ENCODE measurements at places on chromosomes 16 and 17.
A peak's percentile ranks its signal among the peaks of the same experiment; 100 is the strongest.

DNA sequence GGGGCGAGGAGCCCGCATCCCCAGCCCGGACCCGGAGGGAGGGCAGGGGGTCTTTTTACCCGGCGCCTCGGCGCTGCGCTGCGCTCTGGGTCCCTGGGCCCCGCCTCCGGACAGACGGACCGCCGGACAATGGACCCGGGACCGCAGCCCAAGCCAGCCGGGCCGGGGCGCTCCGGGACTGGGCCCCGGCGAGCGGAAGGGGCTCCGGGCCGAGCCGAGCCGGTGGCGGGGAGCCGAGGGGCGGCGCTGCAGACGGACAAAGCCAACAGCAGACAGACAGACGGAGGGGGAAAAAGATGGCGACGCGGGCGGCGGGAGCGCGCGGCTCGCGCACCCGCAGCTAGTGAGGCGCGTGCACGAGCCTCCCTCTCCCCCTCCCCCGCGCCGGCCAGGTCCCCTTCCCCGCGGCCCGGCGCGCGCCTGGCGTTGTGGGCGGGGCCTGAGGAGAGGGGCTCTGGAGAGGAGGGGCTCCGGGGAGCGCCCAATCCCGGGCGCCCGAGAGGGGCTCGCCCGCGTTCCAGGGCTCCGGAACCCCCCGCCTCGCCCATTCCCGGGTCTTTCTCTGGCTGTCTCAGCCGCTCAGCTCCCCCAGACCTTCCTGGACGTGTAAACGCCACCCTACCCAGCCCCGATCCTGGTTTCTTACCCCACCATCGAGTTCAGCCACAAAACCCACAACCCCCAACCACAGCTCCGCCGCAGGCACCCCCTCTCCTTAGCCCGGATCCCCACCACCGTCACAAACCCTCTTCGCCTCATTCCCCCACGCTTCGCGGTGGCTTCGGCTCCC lies at the start of gene ZNF821:
ZNF821 (minus strand) TSS at position 334 of the 790 bp plus-strand sequence. CDS start 4,236 bp downstream, outside the sequence.
- peak; percentile 84 for DNase-seq
- H3K4me3 ChIP-seq = peak within 1 kb of the TSS; percentile 93
- H3K27ac ChIP-seq = peak within 1 kb of the TSS; percentile 88
- H3K27me3 ChIP-seq = no peaks in the 10 kb centered on the region
- H3K4me1 ChIP-seq = no peaks in the 10 kb centered on the region

DNA sequence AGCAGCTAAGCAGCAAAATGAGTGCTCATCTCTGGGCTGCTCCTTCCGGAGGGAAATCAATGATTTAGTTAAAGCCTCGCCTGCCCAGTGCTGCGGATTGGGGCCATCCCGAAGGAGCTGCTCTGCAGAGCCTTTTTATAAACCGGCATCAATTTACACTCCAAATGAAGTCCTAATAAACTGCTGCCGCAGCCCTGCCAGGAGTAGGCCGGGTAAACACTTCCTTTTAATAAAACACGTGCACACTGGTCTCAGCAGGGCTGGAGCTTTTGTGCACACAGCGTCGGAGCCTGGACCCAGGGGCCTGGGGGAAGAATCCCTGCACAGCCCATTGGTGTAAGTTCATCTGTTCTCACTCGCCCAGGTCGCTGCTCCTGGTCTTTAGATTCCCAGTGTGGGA lies 79.6 kb upstream of the HS3ST2 start:
- H3K4me1 ChIP-seq = peaks cover 22% of the 10 kb centered on the region
- H3K27ac ChIP-seq = no peak overlapping the region
- no peak overlapping the region for H3K4me3 ChIP-seq
- no peaks in the 10 kb centered on the region for H3K36me3 ChIP-seq
- DNase-seq = no peak

GRCh38 chr17:40095944-40096791 lies 4.2 kb downstream of the NR1D1 start:
- DNase-seq = peak; percentile 61
- peaks cover 73% of the 10 kb centered on the region for H3K4me1 ChIP-seq
- H3K4me3 ChIP-seq = peak overlapping the region; percentile 98
- no peaks in the 10 kb centered on the region for H3K27me3 ChIP-seq
- H3K27ac ChIP-seq = peak overlapping the region; percentile 99
- peaks cover 4% of the 10 kb centered on the region for H3K36me3 ChIP-seq

DNA sequence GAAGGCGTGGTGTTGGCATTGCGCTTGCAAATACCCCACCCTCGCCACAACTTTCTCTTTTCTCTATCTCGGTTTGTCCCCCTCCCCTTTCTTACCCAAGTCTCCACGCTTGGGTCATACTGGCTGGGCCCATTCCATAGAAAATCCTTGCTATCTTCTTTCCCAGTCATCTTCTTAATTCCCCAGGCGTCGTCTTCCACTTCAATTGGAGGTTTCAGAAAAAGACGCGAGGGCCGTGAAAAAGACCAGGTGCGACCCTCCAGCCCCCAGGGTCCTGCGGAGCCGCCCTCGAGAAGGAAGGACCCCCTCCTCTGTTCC lies 8.3 kb downstream of the IRX5 start:
- no peak for DNase-seq
- H3K36me3 ChIP-seq = no peaks in the 10 kb centered on the region
- H3K4me3 ChIP-seq = no peak overlapping the region
- peaks cover 6% of the 10 kb centered on the region for H3K4me1 ChIP-seq
- H3K27ac ChIP-seq = no peak overlapping the region

DNA sequence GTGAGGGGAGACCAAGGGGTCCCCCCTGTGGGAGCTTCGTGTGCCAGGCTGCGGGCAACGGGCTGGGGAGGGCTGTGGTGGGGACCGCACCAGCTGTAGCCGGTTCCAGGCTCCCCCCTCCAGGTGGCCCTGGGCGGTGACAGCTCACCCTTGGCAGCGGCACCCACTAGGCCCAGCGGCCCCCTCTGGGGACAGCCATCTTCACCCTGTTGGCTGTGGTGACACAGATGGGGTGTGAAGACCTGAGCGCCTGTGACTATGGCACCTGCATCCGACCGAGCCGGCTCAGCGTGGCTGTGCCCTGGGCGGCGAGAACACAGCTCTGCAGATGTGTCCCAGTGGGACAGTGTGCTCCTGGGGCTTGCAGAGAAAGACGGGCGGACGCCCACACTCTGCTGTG lies 1.1 kb upstream of the C1QTNF8 start:
- H3K27ac ChIP-seq = peak overlapping the region; percentile 57
- H3K36me3 ChIP-seq = no peaks in the 10 kb centered on the region
- no peak for DNase-seq
- H3K27me3 ChIP-seq = peaks cover 9% of the 10 kb centered on the region
- H3K4me1 ChIP-seq = peaks cover 20% of the 10 kb centered on the region
- H3K4me3 ChIP-seq = no peak overlapping the region

GRCh38 chr17:64156670-64157069 lies 26.7 kb upstream of the ERN1 start:
- peak; percentile 78 for DNase-seq
- no peaks in the 10 kb centered on the region for H3K27me3 ChIP-seq
- H3K27ac ChIP-seq = peak overlapping the region; percentile 88
- H3K4me3 ChIP-seq = no peak overlapping the region
- H3K4me1 ChIP-seq = peaks cover 86% of the 10 kb centered on the region

DNA sequence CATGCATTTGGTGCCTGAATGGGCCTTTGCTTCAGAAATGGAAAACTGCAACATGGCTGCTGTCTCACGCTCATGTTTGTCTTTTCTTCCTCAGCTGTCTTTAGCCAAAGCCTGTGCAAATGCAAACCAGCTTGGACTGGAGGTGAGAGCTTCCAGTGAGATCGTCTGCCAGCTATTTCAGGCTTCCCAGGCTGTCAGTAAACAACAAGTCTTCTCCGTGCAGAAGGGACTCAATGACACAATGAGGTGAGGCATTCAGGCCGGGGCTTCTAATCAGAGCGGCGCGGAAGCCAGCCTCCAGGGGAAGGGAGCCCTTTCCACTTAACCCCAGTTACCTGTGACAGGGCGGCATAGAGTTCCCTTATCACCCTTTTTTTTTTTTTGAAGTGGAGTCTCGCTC lies 14.3 kb downstream of the CCNF start:
- no peaks in the 10 kb centered on the region for H3K4me1 ChIP-seq
- H3K36me3 ChIP-seq = peaks cover 17% of the 10 kb centered on the region
- H3K4me3 ChIP-seq = no peak overlapping the region
- no peak for DNase-seq

GRCh38 chr16:57838161-57838560 lies 35.9 kb upstream of the KIFC3 start:
- H3K36me3 ChIP-seq = no peaks in the 10 kb centered on the region
- no peaks in the 10 kb centered on the region for H3K4me1 ChIP-seq
- no peaks in the 10 kb centered on the region for H3K27me3 ChIP-seq
- DNase-seq = no peak

GRCh38 chr17:20271011-20271610 lies 196.2 kb downstream of the LGALS9B start:
- no peaks in the 10 kb centered on the region for H3K4me1 ChIP-seq
- H3K4me3 ChIP-seq = no peak overlapping the region

DNA sequence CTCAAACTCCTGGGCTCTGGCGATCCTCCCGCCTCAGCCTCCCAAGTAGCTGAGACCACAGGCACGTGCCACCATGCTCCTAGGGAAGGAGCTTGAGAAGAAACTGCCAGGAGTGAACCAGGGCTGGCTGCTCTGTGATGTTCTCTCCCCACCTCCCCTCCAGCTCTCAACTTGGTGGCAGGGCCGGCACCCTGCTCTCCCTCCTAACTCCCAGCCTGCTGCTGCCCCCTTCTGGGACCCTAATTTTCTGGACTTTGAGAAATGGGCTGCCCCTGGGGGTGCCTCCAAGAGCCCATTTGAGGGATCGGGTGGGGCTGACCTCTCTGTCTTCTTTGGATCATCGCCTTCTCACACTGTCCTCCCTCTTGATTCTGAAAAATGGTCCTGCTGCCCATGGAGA lies 14.9 kb upstream of the STAT3 start:
- peaks cover 35% of the 10 kb centered on the region for H3K4me1 ChIP-seq
- no peaks in the 10 kb centered on the region for H3K27me3 ChIP-seq
- H3K4me3 ChIP-seq = no peak overlapping the region
- no peak for DNase-seq
- no peak overlapping the region for H3K27ac ChIP-seq
- H3K36me3 ChIP-seq = peaks cover 35% of the 10 kb centered on the region

GRCh38 chr16:24151482-24151939 lies 104.6 kb upstream of the CACNG3 start:
- no peaks in the 10 kb centered on the region for H3K36me3 ChIP-seq
- no peaks in the 10 kb centered on the region for H3K4me1 ChIP-seq
- no peak overlapping the region for H3K27ac ChIP-seq
- DNase-seq = no peak
- no peaks in the 10 kb centered on the region for H3K27me3 ChIP-seq
